GOT3 (cell line): ENCODE measurements at places on chromosomes 13 and 19.

GRCh38 chr13:62663767-62664166 is 1248.1 kb upstream of the PCDH20 start:
- DNase-seq = no peak

- DNase-seq = no peak
Observed at GRCh38 chr13:105569816-105570215, 965.6 kb downstream of the EFNB2 start.

DNA sequence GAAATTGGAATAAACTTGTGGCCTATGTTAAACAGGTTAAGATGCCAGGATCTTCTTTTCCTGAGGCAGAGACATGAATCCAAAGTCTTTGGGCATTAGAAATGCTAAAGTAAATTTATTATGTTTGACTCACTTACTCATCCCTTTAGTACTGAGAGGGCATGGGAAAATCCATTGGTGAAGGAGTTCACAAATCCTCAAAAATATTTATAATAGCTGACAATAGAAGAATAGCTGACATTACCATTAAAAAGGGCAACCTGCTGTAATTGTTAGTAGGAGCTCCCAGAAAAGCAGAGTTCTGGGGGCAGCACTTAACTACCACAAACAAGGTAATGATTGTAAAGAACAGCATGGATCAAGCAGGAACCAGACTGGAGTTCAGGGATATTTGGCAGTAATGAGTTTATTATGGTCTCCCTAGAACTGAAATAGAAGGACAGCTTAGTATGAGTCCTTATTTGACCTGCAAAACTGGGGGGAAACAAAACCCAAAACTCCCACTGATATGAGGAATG is 285.8 kb upstream of the KLHL1 start:
- no peak for DNase-seq

- no peak for DNase-seq
Observed at GRCh38 chr19:52991484-52991883, 22.2 kb upstream of the ERVV-1 start.

- no peak for DNase-seq
Observed at GRCh38 chr13:91362908-91363307, 15.4 kb downstream of the MIR17HG start.

DNA sequence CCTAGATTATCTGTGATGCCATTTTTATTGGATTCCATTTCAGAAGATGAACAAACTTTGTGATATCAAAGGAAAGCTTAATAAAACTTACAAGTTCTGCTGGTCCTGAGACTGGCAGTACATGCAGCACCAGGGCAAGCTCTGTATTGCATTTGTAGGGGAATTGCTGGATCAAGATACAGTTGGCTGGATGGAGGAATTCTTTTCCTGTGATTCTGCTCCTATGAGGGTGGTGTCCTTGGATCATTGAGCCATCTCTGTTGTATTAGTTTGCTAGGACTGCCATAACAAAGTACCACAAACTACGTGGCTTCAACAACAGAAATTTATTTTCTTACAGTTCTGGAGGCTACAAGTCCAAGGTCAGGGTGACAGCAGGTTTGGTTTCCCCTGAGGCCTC is 33.9 kb upstream of the CSNK1A1L start:
- DNase-seq = no peak

DNA sequence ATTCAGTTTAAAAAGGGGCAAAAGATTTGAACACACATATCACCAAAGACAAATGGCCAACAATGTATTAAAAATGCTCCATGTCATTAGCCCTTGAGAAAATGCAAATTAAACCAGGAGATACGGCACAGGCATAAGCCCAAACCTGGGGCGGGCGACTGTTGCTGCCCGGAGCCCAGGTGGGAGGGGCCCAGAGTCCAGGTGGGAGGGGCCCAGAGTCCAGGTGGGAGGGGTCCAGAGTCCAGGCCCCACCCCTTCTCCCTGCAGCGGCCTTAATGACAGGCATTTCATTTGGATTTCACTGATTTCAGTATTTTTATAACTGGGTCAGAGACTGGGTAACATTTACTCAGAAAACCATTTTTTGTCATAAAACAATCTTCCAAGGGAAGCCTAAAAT is 78.2 kb downstream of the RASA3 start:
- DNase-seq = no peak

- no peak for DNase-seq
Observed at GRCh38 chr19:16327911-16328823, 3.5 kb downstream of the KLF2 start.

- DNase-seq = no peak
Observed at GRCh38 chr13:99067159-99067985, 89.5 kb upstream of the DOCK9 start.

DNA sequence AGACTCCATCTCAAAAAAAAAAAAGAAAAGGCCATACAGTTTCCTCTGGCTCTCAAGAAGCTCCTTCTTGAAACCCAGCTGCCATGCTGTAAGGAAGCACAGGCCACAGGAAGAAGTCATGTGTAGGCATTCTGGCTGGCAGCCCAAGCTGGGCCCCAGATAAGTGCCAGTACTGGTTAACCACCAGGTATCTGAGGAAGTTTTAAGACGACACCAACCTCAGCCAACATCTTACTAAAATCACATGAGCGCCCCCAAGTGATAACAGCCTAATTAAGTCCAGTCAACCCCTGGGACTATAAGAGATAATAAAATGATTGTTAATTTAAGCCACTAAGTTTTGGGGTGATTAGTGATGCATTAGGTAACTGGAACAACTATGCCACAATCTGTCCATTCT is 27.4 kb upstream of the AKT2 start:
- no peak for DNase-seq

GRCh38 chr19:49200238-49200862 is 42.8 kb downstream of the TRPM4 start:
- no peak for DNase-seq

DNA sequence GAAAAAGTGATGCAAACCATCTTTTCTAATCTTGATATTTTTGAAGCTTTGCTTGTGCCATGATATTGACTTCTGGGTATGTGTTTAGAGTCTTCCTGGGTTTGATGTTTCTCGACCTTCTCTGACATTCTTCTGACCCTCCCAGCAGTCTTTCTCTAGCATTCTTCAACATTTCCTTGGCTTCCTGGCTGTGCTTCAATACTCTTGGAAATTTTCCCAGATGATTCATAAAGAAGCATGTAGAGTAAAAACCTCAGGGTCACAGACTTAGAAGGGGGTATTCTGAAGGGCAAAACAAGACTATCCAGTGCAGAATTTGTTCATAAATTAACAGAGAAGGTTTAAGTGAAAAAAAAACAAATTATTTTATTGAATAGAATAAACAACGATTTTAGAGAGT is 946.3 kb upstream of the PCDH9 start:
- no peak for DNase-seq

DNA sequence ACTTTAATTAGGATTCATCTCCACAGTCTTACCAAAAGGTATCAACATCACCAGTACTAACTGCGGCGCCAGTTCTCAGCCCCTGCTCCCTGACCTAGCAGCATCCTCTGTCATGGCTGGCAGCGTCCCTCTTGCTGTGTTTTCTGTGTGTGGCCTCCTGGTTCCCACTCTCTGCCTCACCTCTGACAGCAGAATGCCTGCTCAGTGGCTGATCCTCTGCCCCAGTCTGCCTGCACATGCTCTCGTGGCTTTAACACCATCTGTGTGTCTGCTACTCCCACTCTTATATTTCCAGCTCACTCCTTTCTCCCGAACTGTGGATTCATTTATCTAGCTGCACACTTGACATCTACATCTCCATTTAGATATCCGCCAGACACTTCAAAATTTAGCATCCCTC is 341.5 kb downstream of the MTUS2 start:
- DNase-seq = no peak

GRCh38 chr19:20233105-20233504 is 66.1 kb downstream of the ZNF486 start:
- DNase-seq = no peak

DNA sequence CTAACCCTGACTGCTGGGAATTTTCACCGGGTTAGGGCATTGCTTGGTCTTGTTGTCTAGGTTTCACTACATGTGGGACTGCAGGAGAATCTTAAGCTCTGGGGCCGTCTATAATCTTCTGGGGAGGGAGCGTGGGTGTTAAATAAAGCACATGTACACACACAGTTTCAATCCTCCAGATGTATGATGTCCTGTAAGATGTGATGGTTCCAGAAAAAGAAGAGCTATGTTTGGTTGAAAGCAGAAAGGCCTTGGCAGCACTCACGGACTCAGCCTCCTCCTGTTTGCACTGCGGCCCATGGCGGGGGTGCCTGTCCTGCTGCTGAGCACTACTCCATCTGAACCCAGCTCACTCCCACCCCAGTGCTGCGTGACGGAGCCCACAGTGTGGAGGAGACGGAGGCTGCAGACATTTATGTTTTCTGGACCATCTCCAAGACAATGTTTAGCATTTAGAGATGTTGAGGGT is 343.5 kb downstream of the TEX29 start:
- DNase-seq = no peak

DNA sequence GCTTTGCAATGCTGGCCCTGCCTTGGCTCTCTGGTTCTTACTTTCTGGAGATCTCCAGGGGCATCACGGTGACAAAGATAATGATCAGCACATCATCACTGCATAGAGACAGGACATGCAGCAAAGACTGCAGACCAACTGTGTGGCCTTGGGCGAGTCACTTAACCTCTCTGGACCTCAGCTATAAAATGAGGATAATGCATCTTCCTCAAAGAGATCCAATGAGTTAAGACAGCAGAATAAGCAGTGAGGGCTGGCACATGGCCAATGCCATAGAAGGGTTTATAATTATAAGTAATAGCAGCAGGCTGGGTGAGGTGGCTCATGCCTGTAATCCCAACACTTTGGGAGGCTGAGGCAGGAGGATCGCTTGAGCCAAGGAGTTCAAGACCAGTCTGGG is 2.4 kb downstream of the MAG start:
- DNase-seq = no peak

DNA sequence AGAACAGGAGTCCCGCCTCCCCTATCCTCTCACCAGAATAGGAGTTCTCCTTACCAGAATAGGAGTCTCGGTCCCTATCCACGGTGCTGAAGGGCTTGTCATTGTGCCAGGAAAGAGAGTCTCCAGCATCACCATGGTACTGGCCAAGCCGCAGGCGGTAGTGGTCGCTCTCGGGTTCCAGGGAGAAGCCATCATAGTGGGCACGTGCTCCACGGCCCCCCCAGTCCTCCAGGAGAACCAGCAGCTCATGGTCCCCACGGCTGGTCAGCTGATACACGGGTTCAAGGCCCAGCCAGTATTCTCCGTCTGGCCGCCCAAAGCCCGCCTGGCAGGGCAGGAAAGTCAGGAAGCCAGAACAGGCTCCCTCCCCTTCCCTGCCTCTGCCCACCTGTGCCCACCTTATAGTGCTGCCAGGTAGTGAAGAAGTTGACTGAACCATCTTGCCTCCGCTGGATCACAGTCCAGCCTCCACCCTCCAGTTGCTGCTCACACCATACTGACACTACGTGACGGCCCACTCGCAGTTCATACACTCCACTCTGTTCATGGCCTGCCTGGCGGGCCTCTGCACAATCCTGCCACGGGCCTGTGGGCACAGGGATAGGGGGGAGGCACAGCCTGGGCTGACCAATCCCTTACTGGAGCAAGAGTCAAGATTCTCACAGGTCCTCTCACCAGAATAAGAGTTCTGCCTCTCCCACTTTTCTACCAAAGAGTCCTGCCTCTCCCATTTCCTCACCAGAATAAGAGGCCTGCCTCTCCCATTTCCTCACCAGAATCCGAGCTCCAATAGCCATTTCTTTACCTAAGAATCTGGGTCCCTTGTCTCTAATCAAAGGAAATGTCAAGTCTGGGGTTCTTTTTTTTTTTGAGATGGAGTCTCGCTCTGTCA is 7.4 kb downstream of the SHFL start:
- DNase-seq = no peak

- no peak for DNase-seq
Observed at GRCh38 chr13:98599502-98600328, 22.8 kb upstream of the STK24 start.

GRCh38 chr13:114311908-114312307 is 2.4 kb upstream of the CHAMP1 start:
- DNase-seq = no peak

DNA sequence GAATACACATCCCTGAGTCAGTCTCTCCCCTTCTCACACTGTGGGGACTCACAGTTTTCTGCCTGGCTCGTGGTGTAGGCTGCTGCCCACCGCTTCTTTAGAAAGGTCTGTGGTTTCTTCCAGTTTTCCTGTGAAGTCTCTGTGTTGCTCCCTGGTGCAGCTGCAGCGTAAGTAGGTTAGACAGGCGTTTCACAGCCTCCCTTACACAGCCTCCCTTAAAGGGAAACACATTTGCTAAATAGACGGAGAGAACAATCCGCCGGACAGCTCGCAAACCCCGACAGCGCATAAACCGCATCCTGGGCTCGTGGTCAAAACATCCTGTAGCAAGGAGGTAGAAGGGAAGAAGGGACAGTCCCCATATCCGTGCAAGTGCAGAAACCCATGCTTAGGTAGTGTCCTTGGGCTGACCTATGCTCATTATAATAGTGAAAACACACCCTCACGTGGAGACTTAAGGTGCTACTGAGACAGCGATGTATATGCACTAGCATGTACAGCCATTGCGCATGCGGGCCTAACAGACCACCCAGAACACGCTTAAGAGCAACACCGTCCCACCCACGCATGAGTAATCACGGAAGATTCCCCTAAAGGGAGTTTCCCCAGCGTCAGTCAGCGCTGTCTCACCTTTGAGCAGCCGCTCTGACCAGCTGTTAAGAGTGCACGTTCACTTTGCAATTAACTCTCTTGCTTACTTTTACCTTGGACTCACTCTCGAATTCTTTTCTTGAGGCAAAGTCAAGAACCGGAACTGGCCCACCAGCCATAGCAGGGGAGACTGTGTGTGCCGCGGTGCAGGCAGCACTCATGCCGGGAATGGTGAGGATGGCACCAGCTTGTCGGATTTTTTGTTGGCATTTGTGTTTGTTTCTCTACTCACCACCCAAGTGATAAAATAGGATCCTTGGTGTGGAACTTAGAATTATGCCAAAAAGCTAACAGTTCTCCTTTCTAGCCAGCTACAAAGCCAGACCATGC is 16.6 kb downstream of the SIGLEC8 start:
- no peak for DNase-seq

- no peak for DNase-seq
Observed at GRCh38 chr19:42324655-42325307, 654 bp upstream of the MEGF8 start.

GRCh38 chr13:43489233-43489632 is 297.5 kb downstream of the ENOX1 start:
- no peak for DNase-seq

DNA sequence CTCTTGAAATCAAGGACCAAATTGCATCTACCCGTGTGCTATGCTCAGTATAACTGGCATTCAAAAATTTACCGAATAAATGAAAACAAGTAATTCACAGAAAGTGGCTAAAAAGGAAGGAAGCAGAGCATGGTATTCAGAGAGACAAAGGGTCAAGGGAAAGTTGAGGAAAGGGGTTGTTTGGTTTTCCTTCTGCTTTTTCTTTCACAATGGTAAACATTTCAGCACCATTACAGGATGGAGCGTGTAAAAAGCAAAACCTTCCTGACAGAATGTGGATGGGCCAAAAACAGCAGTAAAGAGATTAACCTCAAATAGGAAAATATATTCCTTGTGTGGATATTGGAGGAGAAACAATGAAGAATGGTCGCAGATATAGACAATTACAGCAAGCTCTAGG is 14.8 kb downstream of the DIAPH3 start:
- no peak for DNase-seq
